Stimulated activated CD8-positive, alpha-beta memory T cell treated with anti-CD3 and anti-CD28 coated beads, Interleukin-12 subunit alpha, Interleukin-12 subunit beta, amount 100 ng/mL, for 1 hour (primary cell): ENCODE measurements at places on chromosomes 5 and 9.

DNA sequence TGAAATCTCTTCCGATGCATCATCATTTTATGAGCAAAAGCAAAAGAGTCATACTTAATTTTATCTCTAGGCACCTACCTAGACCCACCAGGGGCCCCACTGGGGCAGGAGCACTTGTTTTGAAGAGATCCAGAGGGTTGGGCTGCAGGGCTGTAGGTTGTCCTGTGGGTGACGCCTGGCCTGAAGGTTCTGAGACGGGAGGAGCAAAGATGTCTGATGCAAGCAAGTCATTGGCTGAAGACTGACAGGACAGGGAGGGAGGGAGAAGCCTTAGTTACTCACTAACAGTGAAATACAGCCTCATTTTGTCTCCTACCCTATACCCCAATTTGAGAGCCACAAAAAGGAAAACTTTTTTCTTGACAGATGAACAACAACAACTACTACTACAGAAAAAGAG, 17.1 kb upstream of the C9 start:
- DNase-seq, result no peak

DNA sequence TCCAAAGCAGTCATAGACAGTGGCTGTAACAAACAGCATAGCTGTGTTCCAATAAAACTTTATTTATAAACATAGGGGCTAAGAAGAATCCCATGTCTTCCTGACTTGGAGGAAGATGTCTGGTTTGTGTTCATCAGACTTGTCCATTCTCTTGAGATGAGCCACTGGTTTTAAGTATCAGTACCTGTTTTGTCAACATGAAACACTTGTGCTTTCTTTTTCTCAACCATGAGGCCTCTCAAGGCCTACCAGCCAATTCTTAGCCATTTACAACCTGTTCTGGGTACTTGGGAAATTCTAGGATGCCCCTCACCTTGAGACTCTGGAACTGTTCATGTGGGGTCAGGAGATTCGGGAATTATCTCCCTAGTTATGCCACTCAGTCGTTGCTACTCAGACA, 154.3 kb upstream of the PPP1R2B start:
- DNase-seq, result no peak

DNA sequence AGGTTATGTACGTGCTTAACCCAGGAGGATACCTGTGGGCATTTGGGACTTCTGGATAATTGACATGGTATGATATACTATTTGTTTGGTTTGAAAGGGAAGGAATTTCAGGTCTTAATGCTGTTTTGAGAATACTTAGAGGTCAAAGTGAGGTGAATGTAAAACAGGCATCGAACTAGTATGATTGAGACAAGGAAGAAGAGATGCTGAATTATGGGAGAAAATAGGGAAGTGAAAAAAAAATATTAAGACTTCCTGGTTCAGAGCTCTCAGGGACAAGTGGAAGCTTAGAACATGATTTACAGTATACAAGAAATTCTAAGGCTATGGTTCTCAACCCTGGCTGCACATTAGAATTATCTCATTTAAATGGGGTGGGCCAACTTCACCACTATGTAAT, 115.3 kb downstream of the CD180 start:
- no peak for DNase-seq

GRCh38 chr9:89606624-89607311, 2.0 kb downstream of the GADD45G start:
- DNase-seq, result no peak

GRCh38 chr9:16901590-16901989, 31.1 kb upstream of the BNC2 start:
- no peak for DNase-seq

GRCh38 chr9:99130069-99130468, 25.2 kb downstream of the TGFBR1 start:
- DNase-seq, result no peak

DNA sequence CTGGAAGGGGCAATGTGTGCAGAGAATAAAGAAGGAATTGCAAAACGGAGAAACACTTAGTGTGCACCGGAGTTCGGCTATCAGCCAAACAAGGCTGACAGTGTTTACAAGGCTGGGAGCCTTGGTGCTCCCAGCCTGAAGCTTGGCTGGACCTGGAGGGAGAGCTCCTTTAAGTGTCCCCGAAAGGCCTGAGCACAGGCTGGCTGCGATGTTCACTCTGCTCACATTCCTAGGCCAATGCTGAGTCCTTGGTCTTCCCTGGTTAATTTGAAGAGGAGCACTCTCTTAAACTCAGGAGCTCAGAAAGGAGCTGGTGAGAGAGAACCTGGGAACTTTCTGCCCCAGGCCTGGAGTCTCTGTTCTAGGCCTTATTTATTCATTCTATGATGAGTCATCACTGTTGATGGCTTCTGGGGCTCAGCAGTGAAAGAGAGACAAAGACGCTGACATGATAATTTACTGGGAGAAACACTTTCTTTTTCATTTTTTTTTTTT, 88.6 kb upstream of the MYO10 start:
- DNase-seq, result no peak

- DNase-seq, result no peak
Measured at GRCh38 chr5:181245427-181246275, 1.9 kb upstream of the RACK1 start.

DNA sequence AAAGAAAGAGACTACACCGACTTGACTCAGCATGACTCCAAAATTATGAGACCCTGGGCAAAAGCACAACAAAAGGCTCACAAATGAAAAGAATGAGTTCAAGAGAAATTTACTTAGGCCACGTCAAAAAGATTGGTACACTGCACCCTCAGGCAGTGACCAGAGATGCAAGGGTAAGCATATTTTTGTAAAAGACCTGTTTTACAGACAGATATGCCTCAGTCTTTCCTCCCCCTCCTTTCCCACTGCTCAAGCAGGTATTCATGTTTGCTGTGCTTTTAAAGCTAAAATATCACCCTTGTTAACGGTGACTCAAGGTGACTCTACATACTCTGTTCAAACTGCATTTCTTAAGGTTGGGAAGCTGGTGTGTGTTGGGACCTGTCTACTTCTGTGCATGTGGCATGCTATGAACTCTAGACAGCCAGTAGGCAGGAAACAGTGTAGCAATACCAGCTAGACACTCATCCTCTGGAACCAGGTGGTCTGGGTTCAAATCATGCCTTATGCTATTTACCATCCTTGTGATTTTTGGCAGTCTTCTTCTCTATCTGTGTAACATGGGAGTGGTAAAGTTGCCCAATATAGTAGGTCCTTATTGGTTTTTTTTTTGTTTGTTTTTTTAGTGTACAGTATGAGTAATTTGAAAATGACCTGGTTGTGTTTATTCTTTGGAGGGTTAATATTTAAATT, 98.7 kb downstream of the TLE4 start:
- DNase-seq, result no peak

- DNase-seq, result no peak
Measured at GRCh38 chr5:165000479-165001190, 1495.2 kb downstream of the MAT2B start.
